NCI-H774 (cell line): ENCODE measurements at places on chromosomes 4 and X.
A peak's percentile ranks its signal among the peaks of the same experiment; 100 is the strongest.

GRCh38 chr4:144845411-144845810, 199.5 kb downstream of the HHIP start:
- DNase-seq = no peak

DNA sequence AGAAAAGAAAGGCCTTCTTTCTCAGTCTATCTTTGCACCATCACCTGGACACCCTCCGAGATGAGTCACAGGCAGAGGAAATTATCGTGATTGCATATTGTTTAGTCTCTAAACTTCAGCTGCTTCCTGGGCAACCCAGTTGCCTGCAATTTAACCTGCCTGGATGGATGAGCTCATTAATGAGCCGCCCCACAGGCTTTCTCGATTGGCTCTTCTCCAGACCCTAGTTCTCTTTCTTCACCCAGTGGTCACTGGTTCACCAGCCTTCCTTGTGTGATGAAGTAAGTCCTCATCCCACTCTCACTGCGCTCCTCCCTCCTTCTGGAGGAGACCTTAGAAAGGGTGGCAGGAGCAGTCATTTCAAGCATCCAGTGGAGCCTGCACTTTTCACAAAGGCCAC, 94.4 kb downstream of the SOWAHB start:
- peak; percentile 23 for DNase-seq

- DNase-seq = no peak
These were observed 325.7 kb downstream of the PCDH7 start for GRCh38 chr4:31045724-31046318.

DNA sequence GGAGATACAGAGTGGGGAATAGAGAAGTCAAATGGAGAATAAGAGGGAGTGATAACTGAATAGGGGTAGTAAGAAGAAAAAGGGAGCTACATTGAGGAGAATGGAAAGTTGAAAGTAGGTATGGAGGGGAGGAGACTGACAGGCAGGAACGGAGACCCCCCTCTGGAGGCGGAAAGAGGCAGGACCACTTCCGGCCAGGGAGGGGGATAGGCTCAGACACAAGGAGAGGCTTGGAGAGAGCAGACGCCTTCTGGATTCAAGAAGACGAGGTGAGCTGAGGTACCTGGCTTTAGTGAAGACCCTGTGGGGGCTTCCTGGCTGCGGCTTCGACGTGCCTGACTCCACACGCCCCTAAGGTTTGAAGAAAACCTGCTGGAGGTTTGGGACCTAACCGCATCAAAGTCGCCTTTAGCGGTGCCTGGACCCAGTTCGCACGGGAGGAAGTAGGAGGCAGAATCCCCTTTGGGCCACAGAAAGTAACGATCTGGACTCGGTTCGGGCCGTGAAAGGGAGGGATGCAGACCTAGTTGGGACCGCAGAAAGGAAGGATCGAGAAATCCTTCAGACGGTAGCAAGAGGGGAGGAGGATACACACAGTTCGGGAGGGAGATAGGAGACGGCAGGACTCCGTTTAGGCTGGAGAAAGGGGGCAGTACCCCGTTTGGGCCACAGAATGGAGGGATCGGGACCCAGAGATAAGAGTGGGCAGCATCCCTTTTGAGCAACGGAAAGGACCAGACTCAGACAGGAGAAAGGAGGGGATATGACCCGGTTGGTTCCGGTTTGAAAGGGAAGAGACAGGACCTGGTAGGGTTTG, at the start of gene TRO:
TSS of gene TRO (plus strand) at position 215 of the 817 bp plus-strand sequence. CDS start 1,423 bp downstream, outside the sequence.
- no peak for DNase-seq

- DNase-seq = no peak
These were observed 97.2 kb upstream of the PDE5A start for GRCh38 chr4:119725688-119726330.

GRCh38 chrX:45758738-45759397, 558.2 kb upstream of the DIPK2B start:
- no peak for DNase-seq

GRCh38 chrX:446245-446644, 59.5 kb upstream of the PPP2R3B start:
- DNase-seq = no peak

DNA sequence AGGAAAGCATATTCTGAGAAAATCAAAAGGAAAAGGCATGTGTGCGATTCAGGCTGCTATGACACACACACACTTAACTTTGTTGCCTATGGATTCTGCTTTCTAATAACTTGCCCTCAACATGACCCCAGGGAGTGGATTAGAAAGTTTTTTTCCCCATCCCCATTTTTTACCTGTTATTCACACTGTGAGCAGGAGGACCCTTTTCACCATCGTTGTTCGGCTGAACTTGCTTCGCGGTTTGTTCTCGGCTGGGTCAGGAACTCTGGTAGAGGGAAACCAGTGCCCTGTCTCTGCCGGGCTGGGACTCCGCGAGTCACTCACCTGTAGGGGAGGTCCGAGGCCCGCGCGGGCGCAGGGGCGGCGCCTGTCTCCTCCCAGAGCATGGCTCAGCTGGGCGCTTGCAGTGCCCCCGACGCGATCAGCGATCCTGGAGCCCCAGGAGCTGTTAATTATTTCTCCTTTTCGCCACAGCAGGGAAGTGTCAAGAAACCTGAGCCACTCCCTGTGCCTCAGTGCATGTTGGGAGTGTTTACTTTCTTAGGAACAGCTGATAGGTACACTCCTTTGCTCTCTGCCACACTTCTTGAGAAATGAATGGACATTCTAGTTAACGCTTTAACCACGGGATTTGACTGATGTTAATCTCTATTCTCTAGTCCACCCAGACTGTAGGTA, at the start of gene RASSF6:
TSS of gene RASSF6 (minus strand) at position 322 of the 678 bp plus-strand sequence. CDS start 8,641 bp downstream, outside the sequence.
- DNase-seq = peak; percentile 79
